ENCODE measurements at places on chromosomes 1 and 21. TPM values are rescaled to one million over a fixed set of nuclear protein-coding genes. Genes with fewer than 3 reads are reported as not detected.

- DNase-seq = peak; percentile 59
These were observed 29.1 kb upstream of the IGSF5 start for GRCh38 chr21:39715804-39716397.

GRCh38 chr1:36941316-36941978 lies 92.9 kb downstream of the GRIK3 start:
- no peak for DNase-seq

GRCh38 chr1:184473176-184473966 lies 86.5 kb downstream of the C1orf21 start:
- no peak for DNase-seq

GRCh38 chr1:66576645-66577044 lies 42.7 kb downstream of the SGIP1 start:
- no peak for DNase-seq

GRCh38 chr1:227449051-227449450 lies 114.3 kb upstream of the ZNF678 start:
- peak; percentile 47 for DNase-seq

DNA sequence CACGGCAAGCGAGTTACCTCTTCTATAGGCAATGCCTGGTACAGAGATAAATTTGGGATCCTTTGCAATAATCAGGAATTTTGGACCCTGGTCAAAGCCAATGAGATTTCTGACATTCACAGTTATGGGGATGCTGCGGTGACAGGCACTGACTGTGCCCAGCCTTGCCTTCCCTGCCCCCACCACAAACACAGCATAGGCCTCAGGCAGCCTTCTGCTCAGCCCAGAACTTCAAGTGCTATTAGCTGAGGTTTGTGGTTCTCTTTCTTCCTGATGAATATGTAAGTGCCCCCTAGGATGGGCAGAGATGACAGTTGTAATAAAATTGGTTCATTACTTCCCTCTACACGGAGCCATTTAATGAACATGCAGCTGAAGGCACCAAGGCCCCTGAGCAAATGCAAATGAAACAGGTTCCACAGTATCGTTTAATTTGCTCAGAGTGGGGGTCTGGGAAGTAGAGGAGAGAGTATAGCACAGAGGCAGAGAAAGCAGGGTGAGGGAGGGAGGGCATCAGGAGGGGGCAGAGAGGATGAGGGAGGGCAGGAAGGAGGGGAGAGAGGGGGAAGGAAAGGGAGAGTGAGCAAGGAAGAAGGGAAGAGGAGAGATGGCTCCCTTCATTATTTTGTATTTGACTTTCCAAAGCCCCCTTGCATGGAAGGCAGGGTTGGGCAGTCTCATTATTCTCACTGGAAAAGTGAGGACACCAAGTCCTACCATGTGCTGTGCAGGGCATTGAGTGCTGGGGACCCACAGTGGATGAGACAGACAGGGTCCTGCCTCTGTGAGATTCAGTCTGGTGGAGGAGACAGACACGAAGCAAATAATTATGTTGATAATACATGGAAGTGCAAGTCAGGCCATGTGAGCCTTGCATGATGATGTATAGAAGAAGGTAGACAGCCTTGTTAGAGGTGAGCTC lies 513.0 kb downstream of the PTPRU start:
- DNase-seq = no peak

DNA sequence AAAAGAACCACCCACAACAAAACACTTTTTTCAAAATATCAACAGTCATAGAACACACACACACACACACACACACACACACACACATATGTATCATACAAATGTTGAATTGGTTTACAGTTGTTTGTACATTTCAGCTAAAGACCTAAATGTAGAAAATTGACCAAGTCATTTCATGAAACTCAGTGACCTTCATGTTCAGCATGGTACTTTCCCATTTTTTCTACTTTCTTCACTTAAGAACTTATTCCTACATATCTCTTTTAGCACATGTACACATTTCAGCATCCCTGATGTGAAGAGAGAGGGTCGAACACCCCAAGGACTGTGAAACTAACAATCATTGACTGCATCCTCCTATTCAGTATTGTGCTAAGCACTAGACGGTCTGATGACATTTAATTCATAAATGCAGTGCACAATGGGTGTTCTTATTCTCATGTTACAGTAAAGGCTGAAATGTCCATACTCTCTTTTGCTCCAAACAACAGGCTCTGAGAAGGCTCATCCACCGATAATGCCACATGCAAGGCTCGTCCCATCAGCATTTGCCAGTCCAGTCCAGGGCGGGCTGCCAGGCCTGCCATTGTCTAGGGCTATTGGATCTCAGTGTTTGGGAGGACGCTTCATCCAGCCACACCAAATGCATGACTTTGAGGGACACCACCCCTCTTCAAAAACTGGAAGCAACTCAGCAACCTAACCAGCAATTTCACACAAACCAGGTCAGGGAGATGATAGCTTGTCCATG lies 150.1 kb upstream of the RUNX1 start:
- DNase-seq = no peak

DNA sequence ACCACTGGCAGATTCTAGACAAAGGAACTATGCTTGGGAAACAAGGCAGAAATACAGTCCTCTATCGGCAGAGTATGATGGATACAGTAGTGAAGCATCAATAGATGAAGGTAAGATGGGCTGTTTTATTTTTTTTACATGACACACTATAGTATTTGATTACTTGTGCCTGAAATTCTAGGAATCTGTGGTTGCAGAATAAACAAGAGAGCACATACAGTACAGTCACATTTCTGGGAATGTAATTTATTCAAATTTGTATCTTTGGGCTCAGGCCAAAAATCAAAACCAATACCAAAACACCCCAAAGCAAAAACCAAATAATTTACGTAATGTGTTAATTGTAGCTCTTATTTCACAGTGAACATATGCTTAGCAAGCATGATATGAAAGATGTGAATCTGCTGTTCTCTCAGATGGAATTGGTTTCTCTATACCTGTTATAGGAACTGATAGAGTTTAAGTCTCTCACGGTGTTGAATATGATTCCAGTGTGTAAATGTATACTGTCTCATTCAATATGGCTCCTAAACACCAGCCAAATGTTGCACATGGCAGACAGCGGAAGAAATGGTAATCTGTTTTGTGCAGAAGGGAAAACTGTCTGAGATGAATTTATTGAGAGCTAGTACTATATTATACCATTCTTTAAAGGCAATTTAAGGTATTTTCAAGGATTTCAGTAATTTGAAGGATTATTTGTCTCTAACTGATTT lies 83.3 kb downstream of the SYT14 start:
- no peak for DNase-seq

- DNase-seq = no peak
These were observed 803 bp upstream of the B4GALT2 start for GRCh38 chr1:43978264-43978550.

GRCh38 chr1:218896202-218896601 lies 277.5 kb upstream of the LYPLAL1 start:
- no peak for DNase-seq

GRCh38 chr21:27369978-27370571 lies 403.2 kb upstream of the ADAMTS5 start:
- DNase-seq = no peak

DNA sequence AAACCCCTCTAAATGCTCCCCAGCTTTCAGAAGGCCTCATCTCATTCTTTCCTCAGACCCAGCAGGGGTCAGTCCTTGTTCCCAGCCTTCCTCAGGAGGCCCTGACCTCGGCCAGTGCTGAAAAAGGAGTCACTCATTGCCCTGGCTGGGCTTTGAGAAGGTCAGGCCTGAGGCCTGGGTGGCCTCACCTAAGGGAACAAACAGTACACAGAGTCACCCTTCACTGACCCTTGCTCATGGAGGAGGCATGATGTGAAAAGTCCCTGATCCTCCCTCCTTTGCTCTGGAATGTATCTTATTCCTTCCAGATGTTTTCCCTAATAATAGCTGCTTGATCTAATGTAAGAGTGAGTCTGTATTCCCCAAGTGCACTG lies 117.7 kb upstream of the SLC44A3 start:
- DNase-seq = no peak

DNA sequence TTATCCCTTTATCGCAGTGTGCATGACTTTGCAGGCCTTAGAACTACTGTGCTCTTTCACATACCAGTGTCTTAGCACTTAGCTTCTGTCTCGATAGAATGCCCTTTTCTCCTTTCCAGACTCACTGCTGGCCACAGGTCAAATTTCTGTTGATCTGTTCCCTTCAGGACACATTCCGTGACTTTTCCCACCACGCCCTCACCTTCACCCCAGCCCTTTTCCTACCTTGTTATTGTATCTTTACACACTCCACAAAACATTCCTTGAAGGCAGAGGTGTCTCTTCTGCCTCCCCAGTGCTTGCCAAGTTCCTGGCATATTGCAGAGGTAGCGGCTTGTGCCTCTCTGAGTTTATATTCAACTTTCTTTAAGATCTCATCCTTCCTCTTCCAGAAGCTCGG lies 3.7 kb upstream of the IGSF9 start:
- DNase-seq = no peak

- no peak for DNase-seq
These were observed 126.2 kb upstream of the NR5A2 start for GRCh38 chr1:199901341-199901740.

DNA sequence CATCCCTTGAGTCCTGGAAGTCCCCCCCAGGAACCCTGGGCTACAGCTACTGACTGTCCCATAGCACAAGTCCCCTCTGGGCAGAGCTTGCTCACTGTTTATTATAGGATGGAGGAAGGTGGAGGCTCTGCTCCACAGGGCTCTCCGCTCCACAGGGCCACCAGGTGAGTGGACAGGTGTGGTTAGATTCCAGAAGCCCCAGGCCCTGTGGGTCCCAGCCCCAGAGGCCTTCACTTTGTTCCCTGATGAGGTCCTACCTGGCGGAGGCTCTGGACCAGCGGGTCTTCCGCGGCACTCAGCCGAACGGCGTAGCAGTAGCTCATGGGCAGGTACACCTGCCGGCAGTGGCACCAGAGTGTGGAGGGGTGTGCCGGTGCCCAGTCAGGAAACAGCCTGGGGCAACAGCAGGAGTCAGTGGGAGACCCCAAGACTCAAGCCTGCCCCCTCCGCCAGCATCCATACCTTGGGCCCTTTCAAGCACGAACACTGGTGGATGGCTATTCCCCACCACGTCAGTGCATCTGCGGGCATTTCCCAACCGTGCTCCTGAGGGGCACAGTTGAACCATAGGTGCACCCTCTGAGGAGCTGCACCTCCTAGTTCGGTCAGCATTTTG lies 12.3 kb downstream of the LSS start:
- no peak for DNase-seq

DNA sequence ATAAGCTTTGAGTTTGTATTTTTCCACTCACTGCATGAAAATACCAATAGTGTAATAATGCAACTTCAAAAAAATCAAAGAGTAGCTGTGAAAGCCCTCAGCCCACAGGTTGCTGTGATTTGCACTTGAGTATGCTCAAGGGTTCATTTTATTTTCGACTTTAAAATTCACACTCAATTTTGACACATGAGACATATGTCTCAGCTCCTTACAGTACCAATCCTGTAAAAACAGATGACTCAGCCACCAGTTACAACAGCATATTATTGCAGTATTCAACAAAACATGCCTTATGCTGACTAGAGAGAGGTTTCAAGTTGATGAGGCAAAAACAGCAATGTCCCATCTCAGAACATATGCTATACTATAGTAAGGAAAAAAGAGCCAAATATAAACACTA lies 66.1 kb downstream of the CYYR1 start:
- DNase-seq = no peak

- peak; percentile 37 for DNase-seq
These were observed 15.3 kb downstream of the UCK2 start for GRCh38 chr1:165842671-165843129.

DNA sequence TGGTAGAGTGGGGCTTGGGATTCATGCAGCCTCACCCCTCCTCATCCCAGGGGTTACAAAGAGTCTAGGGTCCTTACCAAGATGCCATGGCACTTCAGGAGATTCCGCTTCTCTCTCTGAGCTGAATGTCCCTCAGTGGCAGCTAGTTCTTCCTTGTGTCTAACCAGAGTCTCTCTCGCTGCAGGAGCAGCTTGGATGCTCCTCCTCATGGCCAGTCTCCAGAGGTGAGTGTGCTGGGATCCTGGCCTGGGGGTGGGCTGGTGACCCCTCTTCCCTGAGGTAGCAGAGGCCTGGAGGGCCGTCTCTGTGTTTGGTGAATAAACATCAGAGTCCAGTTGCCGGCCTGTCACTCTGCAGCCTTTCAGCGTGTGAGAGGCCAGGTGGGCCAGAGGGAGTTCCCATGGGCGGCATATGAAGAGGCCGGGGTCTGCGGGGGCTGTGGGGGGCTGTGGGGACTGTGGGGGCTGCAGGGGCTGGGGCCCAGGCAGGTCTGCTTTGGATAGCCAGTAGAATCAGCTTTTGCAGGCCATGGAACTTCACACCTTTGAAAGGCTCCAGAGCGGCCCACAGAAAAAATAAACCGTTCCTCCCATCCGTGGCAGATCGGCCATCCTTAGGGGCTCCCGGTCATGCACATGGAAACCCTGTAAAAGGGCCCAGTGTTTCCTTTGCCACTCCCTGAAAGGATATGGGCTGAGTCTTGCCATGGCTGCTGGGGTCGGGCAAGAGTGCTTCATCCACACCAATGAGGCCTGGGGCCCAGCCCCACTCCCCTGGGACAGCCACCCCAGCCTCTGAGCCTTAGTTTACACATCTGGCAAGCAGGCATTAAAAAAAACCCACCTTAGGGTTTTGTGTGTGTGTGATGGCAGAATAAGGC lies 256.4 kb downstream of the FOXD2 start:
- DNase-seq = no peak

- DNase-seq = no peak
These were observed 50.3 kb downstream of the SLX9 start for GRCh38 chr21:44989943-44990780.

- no peak for DNase-seq
These were observed 26.3 kb upstream of the ST6GALNAC3 start for GRCh38 chr1:76048219-76048618.

DNA sequence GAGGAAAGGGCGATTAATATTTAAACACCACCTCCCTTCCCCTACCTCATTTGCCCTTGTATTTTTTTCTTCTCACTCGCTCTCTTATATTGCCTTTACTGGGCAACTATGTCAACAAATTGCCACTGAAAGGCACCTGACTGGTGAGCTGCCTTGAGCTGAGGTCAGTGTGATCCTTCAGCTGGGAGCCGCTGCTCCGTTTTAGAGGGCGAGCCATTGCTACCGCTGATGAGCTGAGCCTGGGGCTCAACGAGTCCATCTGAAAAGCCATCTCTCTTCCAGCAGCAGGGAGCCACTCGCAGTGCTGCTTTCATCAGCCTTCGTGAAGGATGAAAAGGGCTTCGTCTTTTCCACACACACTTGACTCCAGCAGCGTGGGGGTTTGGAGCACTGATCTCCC lies 108.0 kb upstream of the KIF26B start:
- DNase-seq = no peak

- DNase-seq = no peak
These were observed 3.2 kb downstream of the GSTM4 start for GRCh38 chr1:109659145-109659544.

- no peak for DNase-seq
These were observed 40.8 kb upstream of the TP53BP2 start for GRCh38 chr1:223886516-223886921.

ATF3 gene
- total RNA-seq = 12.5 TPM

EPHA10 gene
- not detected for total RNA-seq

SLAMF7 gene
- total RNA-seq = 88.5 TPM

OR2T33 gene
- not detected for total RNA-seq

TNFRSF18 gene
- 18.8 TPM for total RNA-seq

BACH1 gene
- total RNA-seq = 23.7 TPM

MTMR11 gene
- 1.0 TPM for total RNA-seq

FCRL1 gene
- not detected for total RNA-seq

FAM163A gene
- total RNA-seq = not detected

Data from activated CD8-positive, alpha-beta T cell treated with anti-CD3 and anti-CD28 coated beads, Interleukin-2, amount 10 ng/mL, durations not matched to agents 7 days and 5 days (primary cell).